Stimulated activated CD4-positive, alpha-beta T cell treated with anti-CD3 and anti-CD28 coated beads, Interleukin-12 subunit alpha, Interleukin-12 subunit beta, amount 100 ng/mL, for 48 hours (primary cell): ENCODE measurements at places on chromosomes 6 and 20.
A peak's percentile ranks its signal among the peaks of the same experiment; 100 is the strongest.

DNA sequence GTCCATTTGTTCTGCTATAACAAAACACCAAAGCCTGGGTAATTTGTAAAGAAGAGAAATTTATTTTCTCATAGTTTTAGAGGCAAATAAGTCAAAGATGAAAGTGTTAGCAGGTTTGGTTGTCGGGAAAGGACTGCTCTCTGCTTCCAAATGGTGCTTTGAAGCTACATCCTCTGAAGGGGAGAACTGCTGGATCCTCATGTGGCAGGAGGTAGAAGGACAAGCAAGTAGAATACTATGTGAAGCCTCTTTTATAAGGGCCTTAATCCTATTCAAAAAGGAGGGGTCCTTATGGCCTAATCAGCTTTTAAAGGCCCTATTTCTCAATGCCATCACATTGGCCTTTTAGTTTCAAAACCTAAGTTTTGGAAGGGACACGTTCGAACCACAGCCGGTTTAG, 826.0 kb upstream of the EPHA7 start:
- no peak for DNase-seq

- DNase-seq: no peak
Observed at GRCh38 chr6:45156075-45156474, 172.1 kb upstream of the RUNX2 start.

GRCh38 chr6:148169706-148170105, 172.9 kb upstream of the SASH1 start:
- DNase-seq: no peak

DNA sequence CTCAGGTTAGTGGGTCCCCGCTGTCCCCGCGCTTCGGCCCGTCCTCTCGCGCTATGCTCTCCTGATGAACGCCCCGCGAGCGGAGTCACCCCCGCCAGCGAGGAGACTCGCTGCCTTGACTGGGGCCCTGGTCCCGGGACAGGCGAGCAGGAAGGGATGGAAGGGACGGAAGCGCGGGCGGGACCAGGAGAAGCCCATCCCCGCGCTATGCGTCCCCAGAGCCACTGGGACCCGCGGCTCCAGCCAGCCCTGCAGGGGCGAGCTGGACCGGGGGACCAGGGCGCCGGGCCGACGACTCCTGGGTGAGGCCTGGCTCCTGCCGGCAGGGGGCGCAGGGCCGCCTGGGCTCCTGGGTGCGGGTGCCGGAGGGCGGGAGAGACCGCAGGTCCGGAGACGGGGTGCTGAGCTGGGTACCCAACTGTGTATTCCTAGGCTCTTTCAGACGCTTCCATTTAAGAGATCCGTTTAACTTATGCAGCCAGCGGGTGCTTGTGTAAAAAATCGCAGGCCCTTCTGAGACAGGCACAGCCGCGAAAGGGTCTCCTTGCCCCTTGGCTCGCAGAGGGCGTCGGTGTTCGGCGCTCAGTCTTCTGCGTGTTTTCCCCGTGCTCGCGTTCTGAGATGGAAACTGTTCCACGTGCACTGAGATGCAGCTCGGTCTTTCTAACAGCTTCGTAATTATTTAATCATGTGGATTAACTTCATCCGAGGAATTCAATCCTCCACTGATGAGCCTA, 580 bp upstream of the SYCP2 start:
- DNase-seq: peak; percentile 71

DNA sequence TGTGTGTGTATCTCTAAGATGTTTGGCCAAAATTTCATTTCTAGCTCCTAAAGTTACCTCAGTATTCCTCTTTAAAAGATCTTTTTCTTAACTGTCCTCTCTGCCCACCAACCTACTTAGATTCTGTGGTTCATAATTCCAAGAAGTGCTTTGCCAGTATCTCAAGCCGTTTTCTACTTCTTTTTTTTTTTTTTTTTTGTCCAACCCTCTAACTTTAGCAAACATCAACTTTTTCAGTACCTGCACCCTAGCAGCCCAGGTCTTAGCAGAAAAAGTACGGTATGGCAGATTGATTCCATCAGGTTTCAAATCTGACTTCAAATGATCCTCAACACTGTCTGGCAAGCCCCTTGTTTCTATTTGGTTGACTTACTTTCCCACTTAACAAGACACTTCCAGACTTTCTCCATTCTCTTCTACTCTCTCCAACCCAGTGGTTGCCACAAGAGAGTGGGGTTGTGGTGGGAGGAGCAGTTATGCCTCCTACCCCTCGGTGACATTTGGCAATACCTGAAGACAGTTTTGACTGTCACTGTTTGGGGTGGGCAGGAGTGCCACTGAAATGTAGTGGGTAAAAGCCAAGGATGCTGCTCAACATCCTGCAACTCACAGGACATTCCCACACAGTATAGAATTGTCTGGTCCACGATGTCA, 10.8 kb upstream of the MAN1A1 start:
- no peak for DNase-seq

DNA sequence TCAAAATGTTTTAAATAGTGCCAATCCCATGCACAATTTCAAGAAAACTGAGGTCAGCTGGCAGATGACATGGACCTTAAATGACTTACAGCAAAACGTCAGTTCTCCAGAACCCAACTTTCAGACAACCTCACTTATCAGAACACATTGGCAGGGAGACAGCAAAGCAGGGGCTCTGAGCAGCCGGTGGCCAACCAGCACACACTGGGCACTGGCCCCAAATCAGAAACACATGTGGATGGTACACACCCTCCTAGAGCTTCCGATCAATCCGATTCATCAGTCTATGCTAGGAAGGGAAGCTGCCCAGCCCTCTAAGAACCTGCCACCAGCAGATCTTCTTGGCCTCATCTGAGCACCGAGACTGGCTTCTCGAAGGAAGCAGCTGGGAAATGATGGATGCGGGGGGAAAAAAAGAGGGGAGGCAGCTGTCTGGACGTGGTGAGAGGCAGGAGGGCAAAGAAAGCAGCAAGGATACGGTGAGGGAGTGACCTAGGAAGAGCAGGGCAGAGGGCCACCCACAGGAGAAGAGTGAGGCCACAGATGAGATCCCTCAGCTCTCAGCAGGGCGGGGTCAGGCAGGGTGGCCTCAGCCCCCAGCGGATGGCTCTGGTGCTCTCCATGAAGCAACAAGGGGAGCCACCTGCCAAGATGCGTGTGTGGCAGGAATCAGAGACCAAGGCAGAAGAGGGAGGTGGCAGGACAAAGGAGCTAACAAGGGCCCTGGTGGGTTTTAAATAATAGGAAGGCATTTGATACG, 32.9 kb downstream of the TAF4 start:
- DNase-seq: no peak

DNA sequence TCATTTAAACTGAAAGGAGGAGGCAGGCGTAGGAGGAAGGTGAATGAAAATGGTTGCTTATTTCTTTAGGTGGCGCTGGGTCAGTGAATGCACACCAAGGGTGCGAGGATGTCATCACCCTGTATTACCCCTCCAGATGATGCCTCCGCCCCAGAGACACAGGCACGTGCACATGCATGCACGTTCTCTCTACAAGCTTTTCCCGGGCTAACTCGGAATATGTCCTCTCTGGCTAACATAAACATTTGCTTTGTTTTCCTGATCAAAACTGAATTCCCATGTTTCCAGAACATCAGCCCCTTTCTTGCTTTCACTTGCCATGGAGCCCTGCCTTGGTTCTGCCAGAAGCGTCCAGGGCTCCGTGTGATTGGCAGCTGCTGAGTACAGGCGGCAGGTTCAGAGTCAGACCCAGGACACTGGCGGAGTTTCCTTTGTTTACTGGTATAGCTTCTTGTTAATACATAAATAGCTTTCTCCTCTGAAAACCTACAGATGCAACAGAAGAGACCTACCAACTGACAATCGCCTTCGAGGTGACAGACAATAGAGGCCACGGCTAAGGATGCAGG, 131.2 kb upstream of the RPS6KA2 start:
- DNase-seq: no peak

- DNase-seq: no peak
Observed at GRCh38 chr6:114581293-114581692, 238.5 kb upstream of the HS3ST5 start.

DNA sequence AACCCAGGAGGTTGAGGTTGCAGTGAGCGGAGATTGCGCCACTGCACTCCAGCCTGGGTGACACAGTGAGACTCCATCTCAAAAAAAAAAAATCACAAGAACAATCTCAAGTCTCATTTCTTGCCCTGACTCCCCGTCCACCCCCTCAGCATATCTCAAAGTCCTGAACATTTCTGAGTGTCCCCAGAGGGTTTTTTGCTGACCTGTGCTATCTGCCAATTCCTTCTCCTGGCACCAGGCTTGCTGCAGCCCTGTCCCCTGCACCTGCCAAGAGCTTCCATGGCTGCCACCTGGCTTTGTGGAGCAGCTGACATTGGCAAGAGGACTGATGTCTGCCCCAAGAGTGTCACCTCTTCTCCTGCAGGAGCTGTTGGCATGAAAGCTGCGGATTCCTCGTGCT, 54.9 kb upstream of the PTPRT start:
- DNase-seq: no peak

GRCh38 chr20:31722257-31723068, at the start of gene BCL2L1:
BCL2L1 (minus strand) TSS chr20:31722868; CDS start chr20:31722218, 650 bp downstream.
- DNase-seq: peak; percentile 69

GRCh38 chr20:47181056-47181862, 175.2 kb downstream of the ZMYND8 start:
- DNase-seq: no peak

DNA sequence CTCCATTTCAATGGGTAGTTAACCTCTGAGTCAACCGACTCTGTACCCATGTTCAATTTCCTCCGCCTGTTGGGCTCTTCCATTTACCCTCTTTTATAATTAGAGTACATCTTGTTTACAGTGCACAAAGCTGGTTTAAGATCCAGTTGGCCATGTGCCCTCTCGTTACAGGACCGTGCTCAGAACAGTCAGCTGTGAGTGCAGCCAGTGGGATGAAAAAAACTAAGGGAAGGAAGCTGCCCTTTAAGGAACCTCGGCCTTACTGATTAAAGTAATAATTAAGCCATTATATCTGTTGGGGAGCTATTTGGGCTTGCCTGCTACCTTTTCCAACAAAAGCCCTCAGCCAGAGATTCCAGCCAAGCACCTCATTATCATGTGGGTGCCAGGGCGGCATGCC, 68.8 kb downstream of the TMEM170B start:
- no peak for DNase-seq

DNA sequence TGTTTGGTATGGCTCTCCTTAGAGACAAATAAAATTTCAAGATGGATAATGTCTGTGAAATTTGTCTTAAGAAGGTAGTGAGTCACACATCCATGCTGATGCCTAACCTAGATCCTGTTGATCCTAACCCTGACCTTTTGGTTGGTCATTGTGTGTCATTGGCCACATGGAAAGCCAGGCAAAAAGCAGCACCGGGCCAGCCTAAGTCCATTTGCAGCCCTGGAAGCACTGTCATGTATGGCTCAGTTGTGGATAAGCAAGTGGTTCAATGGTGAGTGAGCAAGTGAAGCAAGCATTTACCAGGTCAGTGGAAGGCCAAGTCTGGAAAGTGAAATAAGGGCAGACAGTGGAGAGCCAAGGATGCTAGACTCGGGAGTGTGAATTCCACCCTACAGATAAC, 12.1 kb upstream of the XRN2 start:
- no peak for DNase-seq

- no peak for DNase-seq
Observed at GRCh38 chr6:114167583-114168576, 174.9 kb downstream of the HS3ST5 start.

GRCh38 chr20:62953839-62954703, 1.6 kb downstream of the SLC17A9 start:
- DNase-seq: peak; percentile 18

GRCh38 chr6:56938649-56939191, 16.2 kb upstream of the BEND6 start:
- no peak for DNase-seq

DNA sequence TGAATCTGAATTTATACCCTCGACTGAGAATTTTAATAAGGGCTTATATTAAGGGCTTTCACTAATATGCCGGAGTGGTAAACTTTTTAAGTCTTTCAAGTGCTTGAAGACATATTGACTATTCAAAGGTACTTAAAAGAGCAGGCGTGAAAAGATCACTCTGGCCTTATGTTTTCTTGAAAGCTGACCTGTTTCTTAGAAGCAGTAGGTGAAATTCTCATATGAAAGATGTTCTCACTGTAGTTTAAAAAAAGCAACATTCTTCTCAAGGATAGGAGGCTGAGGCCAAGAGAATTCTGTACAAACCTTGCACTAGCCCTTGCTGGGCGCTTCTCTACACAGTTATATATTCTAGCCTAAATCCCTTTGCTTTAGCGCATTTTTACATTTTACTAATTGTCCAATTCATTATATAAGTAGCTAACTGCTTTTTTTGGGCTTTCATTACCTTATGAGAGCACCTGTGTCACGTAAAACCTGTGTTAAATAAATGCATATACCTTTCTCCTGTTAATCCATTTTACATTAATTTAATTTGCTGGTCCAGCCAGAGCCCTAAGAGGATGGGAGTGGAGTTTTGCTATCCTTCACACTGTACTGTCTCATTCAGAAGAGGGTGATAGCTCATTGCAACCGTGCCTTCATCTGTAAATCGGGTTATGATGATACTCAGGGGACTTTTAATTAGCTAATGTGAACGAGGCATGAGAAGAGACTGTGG, 59.6 kb upstream of the HFE start:
- no peak for DNase-seq

GRCh38 chr20:24840121-24840713, 108.9 kb upstream of the CST7 start:
- no peak for DNase-seq

DNA sequence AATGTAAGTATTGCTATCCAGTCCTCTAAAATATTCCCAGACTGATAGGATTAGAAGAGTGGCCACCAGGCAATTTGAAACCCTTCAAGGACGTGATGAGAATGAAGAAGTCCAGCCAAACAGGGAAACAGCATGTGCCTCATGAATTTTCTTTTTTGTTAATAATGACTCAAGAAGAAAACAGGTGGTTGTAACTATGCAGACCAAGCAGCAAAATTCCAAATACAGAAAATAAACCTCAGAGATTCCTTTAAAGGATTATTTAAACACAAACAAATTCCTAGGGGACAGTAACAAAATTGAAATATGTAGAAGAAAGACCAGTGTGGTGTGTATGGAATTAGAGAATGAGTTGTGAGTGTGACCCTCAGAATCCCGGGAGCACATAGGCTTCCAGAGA, 239.2 kb downstream of the KCNQ5 start:
- no peak for DNase-seq

GRCh38 chr6:36758516-36759147, 61.0 kb downstream of the RAB44 start:
- no peak for DNase-seq
